ENCODE measurements at places on chromosomes 11 and 22. TPM values are rescaled to one million over a fixed set of nuclear protein-coding genes. Genes with fewer than 3 reads are reported as not detected.

DGCR6 gene
- polyA plus RNA-seq = 0.88 TPM

HOATZ gene
- polyA plus RNA-seq = not detected

OR4A16 gene
- not detected for polyA plus RNA-seq

NPTXR gene
- 0.14 TPM for polyA plus RNA-seq

LPXN gene
- polyA plus RNA-seq = 83.9 TPM

SCN4B gene
- polyA plus RNA-seq = 7.7 TPM

RNF169 gene
- 8.9 TPM for polyA plus RNA-seq

PTPN5 gene
- not detected for polyA plus RNA-seq

TRIM29 gene
- 303 TPM for polyA plus RNA-seq

RIMBP3C gene
- polyA plus RNA-seq = not detected

Data from keratinocyte (primary cell).